Activated T-cell treated with anti-CD3 and anti-CD28 coated beads for 24 hours (primary cell): ENCODE measurements at places on chromosomes 1 and 21.
A peak's percentile ranks its signal among the peaks of the same experiment; 100 is the strongest.

DNA sequence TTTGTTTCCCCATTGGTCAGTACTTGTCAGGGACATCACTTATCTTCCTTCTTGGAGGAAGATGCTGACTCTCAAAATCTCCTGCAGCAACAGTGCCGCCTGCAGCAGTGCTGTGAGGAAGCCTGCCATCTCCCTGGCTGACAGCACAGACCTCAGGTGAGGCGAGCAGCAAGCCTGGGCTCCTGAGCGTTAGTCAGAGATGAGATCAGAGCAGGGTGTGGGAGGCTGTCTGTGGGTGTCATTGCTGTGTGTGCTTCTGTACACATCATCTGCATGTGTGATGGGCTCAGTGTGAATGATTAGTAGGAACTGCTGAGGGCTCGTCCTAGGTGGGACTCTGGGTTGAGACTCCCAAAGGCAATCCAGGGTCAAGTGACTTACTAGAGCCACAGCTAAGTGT is 6.1 kb downstream of the STRIP1 start:
- peak; percentile 10 for DNase-seq

DNA sequence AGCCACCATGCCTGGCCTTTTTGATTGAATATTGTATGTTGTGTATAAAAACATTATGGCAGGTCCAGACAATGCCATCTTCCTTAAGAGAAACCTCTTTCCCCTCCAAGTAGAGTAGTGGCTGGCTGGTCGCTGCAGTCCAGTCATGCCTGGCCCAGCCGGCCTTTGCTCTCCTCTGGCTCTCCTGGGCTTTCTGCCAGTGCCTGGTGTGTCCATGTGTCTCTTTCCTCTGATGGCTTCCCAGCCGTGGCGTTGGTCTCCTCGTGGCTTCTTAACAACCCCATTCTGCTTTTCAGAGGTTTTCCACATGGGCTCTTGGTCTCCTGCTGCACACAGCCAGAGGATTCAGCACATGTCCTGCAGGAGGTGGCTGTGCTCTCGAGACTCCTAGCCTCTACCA is 58.7 kb downstream of the DIP2A start:
- DNase-seq = no peak

DNA sequence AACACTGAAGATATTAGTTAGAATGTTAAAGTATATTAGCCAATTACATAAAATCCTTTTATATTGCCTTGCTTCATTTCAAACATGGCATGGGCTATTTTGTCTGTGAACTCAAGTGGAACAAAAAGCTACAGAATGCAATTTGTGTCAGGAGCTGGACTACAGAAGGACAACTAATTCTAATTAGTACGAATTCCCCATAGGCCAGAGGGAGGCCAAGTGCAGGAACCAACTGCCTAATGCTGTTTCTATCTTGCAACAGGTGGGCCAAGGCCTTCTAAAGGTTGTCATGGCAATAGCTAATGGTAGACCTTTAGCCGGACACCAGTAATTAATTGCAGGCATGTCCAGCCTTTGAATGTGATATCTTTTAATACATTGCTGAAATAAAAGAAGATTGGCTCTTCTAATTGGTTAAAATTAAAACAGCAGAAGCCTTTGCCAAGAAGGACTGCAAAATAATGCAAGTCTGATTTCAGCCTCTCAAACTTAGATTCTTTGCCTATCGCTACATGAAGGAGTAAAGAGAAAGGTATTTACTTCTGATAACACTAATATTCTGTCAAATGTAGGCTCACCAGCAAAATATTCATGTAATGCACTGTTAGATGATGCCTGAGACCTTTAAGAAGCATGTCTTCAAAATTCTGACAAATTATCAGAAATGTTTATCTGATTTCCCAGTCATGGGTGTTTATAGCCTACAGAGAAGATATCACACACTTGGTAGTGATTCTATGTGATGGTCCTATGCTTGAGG is 232.1 kb downstream of the LMO4 start:
- DNase-seq = no peak

DNA sequence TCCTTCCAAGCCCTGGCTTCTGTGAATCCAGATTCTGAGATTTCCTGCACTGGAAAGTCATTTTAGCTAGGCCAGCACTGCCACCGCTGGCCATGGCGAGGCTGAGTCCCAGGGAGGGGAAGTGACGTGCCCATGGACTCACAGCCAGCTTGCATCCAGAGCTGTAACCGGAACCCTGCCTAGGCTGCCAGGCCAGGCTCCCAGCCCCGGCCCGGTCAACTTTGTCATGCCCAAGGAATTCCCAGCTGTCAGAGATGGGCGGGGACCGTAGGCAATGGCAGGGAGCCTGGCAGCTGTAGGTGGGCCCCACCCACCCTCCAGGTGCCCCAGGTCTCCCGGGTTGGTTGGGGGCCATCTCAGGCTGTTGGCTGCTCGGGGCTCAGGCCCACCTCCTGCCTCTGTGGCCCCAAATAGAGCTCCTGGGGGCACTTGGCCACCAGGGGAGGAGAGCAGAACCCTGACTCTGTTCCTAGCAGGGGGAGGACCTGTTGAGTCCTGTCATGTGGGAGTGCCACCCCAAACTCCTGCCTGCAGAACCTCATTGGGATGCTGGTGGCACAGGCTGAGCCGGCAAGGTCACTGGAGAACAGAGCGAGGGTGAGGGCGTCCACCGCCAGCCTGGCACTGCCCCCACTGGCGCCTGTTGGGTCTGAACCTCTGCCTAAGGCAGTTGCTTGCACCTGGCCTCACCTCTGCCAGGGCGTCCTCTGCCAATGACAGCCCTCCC is 57.8 kb downstream of the FOXO6 start:
- DNase-seq = no peak

- DNase-seq = no peak
These were observed 4.5 kb downstream of the GUCA2B start for GRCh38 chr1:42157667-42158066.

GRCh38 chr1:218587900-218588299 is 242.8 kb downstream of the TGFB2 start:
- no peak for DNase-seq

GRCh38 chr21:19034041-19034440 is 630.5 kb upstream of the TMPRSS15 start:
- no peak for DNase-seq

GRCh38 chr1:21293537-21294265 is 3.4 kb upstream of the ECE1 start:
- DNase-seq = peak; percentile 74

DNA sequence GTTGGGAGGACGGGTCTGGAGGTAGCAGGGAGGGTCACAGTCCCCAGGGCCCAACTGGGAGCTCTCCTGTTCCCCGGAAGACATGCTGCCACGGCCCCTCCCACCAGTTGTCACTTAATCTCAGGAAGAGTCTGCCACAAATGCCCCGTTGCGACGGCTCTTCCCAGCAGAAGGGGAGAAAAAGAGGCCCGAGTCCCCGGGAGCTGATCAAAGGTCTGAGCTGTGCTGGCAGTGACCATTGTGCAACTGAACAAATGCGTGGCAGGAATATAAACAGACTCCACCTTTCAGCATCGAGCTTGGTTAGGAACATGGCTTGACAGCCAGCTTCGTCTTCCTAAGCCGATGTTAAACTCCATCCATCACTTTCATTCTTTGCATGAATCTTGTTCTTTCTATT is 27.8 kb upstream of the ZBTB21 start:
- no peak for DNase-seq

GRCh38 chr1:82091265-82091664 is 290.5 kb downstream of the ADGRL2 start:
- no peak for DNase-seq

DNA sequence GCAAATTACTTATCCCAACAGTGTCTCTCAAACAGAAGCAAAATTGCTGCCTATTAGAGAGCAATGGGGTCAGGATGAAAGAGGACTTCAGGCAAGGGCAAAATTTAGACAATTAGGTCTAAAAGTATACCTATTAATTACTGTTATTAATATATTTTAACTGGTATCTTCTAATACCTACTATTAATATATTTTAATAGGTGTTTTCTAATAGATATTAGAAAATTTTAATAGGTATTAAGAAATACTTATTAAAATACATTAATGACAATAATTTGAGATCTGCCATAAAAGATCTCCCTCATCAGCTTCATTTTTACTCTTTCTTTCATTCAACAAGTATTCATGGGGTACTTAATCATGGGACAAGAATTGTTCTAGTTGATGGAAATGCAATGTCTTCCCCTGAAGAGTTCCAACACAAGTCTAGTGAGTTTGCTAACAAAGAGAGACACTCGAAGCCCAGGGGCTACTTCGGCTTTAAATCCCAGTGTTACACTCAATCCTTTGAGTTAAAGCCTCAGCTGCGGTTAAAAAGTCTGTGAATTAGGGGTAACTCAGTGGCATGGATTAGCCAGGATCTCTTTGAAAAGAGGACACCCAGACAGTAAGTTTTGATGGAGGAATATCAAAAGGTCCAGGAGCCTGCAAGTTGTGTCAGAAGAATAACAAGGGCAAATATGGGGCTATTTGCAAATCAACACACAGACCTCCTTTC is 44.1 kb downstream of the STYXL2 start:
- no peak for DNase-seq
